DMS79 treated with DMSO at 0.1 percent for 48 hours (cell line): ENCODE measurements at places on chromosomes 7 and 10.

DNA sequence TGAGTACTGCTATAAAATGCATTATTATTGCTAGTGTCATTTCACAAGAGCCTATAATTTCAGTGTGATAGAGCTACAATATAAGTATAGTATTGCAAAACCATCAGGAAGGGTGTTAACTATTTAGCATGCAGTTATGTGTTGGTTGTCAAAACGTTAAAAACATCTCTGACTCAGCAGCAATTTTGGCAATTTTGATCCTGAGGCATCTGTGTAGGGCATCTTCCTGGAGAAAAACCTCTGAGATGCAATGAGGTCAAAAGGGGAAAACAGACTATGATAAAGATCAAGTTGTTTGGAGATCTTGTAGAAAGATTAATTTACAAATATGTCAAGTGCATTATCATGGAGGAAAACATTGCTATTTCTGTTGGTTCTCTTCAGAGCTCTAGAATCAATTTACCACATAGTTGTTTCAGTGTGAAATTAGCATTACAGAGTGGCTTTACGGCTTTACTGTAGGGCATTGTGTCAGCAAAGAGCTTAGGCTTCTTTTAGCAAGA, 5.3 kb downstream of the CFTR start:
- DNase-seq: no peak

DNA sequence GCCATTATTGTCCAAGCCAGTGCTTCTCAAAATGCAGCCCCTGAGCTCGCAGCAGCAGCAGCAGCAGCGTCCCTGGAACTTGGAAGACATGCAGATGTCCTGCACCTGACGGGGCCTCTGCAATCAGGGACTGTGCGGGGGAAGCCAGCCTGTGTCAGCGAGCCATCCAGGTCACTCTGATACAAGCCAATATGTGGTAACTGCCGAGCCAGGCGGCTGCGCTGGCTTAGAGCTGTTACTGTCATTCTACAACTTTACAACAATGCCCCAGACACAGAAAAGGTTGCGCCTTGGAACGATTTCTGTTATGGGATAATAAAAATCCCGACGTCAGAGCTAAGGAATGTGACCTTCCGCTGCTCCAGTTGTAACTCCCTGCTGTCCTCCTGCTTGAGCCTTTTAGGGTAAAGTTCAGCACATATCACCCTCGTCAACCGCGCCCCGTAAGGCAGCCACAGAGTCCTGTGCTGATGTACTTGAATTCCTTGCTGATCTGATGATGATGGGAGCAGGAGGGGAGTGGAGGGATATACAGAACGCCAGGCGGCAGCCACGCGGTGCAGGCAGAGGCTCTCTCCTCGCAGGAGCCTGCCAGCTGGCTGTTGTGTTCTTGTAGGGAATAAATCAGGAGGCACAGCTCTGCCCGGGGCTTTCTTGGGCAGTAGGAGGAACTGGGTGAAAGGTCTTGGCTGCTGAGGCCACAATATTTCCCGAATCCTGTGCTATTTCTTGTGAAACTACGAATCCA, 20.0 kb upstream of the CRYGN start:
- no peak for DNase-seq

DNA sequence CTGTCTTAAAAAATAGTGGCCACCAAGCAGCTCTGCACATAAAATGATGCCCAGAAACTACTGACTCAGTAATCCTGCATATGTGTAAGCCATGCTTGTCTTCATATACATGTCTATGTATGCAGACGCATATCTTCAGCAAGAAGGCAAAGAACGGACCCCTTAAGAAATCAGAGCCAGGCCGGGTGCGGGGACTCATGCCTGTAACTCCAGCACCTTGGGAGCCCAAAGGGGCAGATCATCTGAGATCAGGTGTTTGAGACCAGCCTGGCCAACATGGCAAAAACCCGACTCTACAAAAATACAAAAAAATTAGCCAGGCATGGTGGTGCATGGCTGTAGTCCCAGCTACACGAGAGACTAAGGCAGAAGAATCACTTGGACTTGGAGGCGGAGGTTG, 295.0 kb downstream of the TCERG1L start:
- DNase-seq: no peak

- DNase-seq: no peak
Measured at GRCh38 chr7:44286182-44286617, 39.2 kb downstream of the CAMK2B start.
